RPMI8226 (cell line): ENCODE measurements at places on chromosomes 3 and 15.

DNA sequence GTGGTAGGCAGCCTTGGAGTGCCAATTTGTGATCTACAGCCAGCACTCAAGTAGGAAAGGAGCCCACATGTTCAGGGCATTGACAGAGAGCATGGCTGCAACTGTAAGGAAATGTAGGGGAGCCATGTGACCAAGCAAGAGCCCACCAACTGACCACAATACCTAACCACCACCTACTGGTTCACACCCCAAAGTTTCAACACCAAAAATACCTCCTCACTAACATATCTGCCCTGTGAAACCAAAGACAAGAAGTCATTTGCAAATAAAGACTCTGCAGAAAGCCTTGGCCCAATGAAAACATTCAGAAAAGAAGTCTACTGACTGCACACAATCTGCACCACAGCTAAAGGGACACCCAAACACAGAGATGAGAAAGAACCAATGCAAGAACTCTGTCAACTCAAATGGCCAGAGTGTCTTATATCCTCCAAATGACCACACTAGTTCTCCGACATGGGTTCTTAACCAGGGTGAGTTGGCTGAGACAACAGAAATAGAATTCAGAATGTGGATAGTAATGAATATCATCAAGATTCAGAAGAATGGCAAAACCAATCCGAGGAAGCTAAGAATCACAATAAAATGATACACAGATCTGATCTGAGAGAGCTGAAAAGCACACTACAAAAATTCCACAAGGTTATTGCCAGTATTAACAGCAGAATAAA is 40.6 kb downstream of the SLC9C1 start:
- DNase-seq: no peak

- no peak for DNase-seq
These were observed 44.2 kb downstream of the TOP2B start for GRCh38 chr3:25620493-25620892.

- no peak for DNase-seq
These were observed 5.0 kb downstream of the JMJD7 start for GRCh38 chr15:41832875-41833274.

DNA sequence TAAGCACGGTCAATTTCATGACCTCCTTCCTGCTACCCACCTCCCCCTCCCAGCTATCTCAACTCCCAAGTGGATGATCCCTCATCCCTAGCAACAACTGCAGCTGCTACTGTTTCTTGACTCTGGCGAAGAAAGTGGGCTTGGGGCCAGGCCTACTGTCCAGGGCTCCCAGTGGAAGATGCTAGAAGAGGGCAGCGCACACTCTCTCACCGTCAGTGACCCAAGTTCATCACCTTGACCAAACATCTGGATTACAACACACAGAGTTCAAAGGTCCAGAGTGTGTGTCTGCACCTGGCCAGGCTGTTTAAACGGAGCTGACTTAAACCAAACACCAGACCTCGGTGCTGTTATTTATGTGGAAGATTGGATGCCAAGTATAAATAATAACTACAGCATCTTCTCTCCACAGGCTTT is 385.6 kb downstream of the SHQ1 start:
- DNase-seq: no peak

GRCh38 chr3:55598224-55598623 is 111.1 kb upstream of the WNT5A start:
- DNase-seq: no peak
